ENCODE measurements at places on chromosomes 16 and 17.

DNA sequence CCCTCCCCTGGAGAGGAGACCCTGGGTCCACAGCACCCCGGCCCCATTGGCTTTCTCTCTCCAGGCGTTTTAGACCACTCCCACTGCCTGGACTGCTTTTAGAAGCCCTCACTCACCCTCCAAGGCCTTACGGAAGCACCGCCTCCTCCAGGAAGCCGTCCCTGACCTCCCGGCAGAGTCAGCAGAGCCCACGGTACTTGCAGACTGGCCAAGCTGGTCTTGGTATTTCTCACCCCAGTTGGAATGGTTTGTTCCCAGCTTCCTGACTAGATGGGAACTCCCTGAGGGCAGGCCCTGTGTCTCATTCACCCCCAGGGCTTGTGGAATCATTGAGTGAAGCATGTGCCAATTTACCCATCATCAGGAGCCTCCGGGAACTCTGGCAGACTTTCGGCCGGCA lies 9.2 kb downstream of the SCGB1C2 start:
- DNase-seq = no peak

GRCh38 chr17:44539673-44540072 lies 17.6 kb upstream of the FZD2 start:
- DNase-seq = no peak

GRCh38 chr17:58504826-58505351 lies 9.5 kb downstream of the MTMR4 start:
- DNase-seq = no peak

- DNase-seq = no peak
Observed at GRCh38 chr16:57651344-57652333, 16.5 kb upstream of the ADGRG3 start.

GRCh38 chr17:80693511-80693910 lies 148.9 kb downstream of the RPTOR start:
- no peak for DNase-seq

DNA sequence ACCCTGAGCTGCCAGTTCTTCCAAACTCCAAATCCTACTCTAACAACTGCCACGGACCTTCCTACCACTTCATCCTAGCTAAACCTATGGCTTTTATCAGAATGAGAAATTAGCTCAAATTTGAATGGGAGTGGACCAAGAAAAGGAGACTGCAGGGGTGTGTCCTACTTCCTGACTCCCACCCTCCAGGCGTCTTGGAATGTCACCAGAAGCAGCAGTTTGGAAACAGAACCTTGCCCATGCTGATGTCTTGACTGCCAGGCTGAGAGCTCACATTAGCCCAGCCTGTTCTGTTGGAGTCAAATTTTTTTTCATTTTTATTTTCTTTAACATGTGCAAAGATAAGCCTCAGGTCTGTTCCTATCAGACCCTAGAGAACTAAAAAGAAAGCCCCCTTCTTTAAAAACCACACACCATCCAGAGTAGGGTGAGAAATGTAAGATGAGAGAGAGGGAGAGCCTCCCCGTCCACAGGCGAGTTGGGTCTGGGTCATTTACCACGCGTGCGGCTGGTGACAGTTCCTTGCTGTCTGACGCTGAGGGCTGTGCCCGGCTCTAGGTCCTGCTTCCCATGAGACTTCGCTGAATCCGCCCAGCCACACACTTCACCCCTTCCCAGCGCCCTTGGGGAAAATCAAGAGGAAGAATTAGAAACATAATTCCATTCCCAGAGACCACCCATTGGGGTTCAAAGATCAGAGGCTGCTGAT lies 54.3 kb downstream of the WNT3 start:
- DNase-seq = no peak

- DNase-seq = no peak
Observed at GRCh38 chr17:8137645-8138373, 13.9 kb upstream of the HES7 start.

DNA sequence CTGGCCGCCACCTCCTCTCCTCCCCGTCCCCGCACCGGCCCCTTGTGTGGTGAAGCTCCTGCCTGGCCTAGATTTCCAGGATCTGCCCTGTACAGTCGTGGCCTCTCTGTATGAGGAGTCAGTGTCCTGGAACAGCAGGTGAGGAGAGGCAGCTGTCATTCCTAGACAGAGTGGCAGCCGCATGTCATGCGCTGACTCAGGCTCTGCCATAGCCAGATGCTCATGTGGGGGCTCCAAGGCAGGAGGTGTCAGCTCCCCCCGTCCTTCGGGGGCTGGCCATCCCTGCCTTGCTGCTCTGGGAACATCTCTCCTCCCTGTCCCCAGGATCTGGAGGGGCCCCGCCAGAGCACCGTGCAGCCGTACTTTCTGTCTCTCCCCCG lies 60.4 kb downstream of the BAIAP2 start:
- no peak for DNase-seq

DNA sequence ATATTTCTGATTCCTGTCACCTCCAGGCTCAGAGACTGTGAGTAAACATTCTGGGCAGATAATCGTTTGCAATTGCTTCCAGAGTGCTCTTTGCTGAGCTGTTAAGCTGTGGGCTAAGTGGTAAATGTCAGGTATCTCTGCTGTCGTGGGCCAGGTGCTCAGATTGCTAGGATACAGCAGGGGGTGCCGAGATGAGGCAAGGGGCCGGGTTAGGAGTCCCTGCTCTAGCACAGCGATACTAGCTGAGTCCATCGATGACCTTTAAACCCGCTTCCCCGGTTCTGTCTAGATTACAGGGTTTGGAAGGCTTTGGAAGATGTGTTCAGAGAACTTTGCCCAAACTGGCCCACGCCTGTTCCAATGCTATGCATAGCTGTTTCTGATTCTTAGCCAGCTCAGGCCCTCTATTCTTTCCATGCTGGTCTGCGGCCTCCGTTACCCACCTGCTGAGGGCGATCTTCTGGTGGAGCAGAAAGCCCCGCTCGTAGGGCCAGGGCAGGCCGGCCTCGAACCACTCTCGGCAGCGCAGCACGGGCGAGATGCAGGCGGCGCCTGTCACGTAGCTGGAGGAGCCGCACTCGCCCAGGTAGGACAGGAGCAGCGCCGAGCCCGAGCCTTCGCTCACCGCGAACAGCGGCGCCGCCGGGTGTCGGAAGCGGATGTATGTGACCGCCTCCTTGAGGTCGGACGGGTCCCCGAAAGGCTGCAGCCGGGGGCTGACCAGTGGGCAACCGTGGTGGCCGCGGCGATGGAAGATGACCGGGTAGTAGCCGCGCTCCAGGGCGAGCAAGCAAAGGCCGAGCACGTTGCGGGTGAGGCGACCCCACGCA lies 979 bp downstream of the ABHD15 start:
- DNase-seq = no peak

GRCh38 chr16:9797306-9797705 lies 384.9 kb downstream of the GRIN2A start:
- no peak for DNase-seq

- DNase-seq = no peak
Observed at GRCh38 chr16:67226295-67226803, 581 bp upstream of the TMEM208 start.

GRCh38 chr16:76931186-76931585 lies 259.8 kb upstream of the MON1B start:
- no peak for DNase-seq

DNA sequence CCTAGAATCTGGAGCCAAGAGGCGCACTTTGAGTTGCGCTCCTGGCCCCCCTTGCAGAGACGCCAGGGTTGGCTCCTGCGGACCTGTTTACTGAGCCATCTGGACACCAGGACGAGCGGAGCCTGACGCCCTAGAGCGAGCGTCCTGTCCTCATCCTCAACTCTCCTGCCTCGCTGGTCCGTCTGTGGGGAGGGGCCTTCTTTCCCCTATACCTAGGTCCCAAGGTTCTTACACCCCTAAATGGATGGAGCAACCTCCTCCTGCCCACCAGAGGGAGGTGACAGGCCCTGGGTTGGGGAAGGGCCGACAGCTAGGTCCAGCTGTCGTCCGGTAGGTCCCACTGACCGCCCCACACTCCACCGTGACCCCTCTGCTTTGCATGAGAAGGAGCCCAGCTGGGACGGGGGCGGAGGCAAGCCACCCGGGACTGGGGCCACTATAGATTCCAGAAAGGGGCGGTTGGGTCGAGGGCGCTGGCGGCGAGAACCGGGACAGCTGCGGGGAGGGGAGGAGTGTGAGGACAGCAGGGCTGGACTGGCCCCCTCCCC lies 3.1 kb upstream of the LHX1 start:
- DNase-seq = no peak

- no peak for DNase-seq
Observed at GRCh38 chr17:44989552-44990138, 21.5 kb upstream of the C1QL1 start.

GRCh38 chr17:32314636-32315035 lies 27.3 kb downstream of the C17orf75 start:
- no peak for DNase-seq

GRCh38 chr17:79341816-79342215 lies 267.2 kb downstream of the ENGASE start:
- no peak for DNase-seq

DNA sequence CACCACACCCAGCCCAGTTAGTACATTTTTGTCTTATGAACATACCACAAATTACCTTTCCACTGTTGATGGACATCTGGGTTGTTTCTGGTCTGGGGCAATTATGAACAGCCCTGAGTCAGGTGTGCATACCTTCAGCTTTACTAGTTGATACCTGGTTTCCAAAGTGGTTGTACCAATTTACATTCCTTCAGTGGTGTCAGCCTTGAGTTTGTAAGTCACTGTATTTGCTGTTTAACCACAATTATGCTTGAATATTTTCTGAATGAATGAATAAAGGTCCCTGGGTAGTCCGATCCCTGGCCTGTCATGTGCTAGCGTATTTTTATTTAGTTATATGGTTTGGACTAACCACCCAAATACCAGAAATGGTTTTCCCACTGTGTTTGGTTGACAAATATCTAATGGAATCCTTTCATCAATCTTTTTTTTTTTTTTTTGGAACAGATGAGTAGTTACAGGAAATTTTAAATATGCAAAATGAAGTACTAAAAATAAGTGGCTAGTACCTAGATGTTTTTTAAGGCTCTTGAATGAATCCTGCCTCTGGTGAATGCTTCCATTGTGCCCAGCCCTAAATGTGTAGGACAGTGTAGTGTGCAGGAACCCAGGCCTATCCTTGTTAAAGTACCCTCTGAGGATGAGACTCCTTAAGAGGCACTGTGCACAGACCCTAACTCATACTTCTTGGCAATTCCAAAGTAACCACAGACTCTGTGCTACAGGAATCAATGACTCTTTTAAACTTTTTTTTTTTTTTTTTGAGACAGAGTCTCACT lies 3.7 kb downstream of the DUSP14 start:
- no peak for DNase-seq

GRCh38 chr17:12623220-12623848 lies 42.4 kb upstream of the MYOCD start:
- DNase-seq = no peak

All from stimulated activated CD4-positive, alpha-beta T cell treated with anti-CD3 and anti-CD28 coated beads, TNF-alpha, amount 100 ng/mL, for 24 hours (primary cell).